ENCODE measurements at places on chromosomes 2 and 18. TPM values are rescaled to one million over a fixed set of nuclear protein-coding genes. Genes with fewer than 3 reads are reported as not detected.

AQP12A gene
- 5.0 TPM for polyA plus RNA-seq

GRCh38 chr2:237625777-237626176 is 1.6 kb upstream of the LRRFIP1 start:
- DNase-seq = no peak
- peaks cover 30% of the 10 kb centered on the region for H3K27me3 ChIP-seq
- H3K36me3 ChIP-seq = peaks cover under 1% of the 10 kb centered on the region

TNFRSF11A gene
- polyA plus RNA-seq = 21.7 TPM

DNA sequence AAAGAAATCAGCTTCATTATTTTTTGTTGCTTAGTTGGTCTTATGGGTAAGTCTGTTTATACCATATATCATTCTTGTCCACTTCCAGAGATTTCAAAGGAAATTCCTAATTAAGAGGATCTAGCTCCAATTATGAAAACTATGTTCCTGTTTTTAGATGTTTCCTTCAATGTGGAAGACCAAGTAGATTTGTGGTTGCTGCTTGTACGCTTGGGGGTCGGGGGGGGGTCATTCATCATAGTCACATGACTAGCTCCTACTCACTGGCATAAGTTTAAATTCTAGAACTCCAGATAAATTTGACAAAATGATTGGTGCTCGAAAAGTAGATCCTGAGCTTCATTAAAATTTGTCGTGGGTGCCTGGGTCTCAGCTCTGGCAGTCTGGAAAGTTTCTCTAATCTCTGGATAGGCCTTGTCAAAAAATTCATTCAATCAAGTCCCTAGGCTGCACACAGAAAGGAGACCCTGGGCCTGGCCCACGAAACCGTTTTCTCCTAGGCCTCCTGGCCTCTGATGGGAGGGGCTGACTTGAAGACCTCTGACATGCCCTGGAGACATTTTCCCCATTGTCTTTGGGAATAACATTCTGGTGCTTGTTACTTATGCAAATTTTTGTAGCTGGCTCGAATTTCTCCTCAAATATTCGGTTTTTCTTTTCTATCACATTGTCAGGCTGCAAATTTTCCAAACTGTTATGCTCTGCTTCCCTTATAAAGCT is 62.5 kb downstream of the MEP1B start:
- DNase-seq = no peak
- no peak overlapping the region for H3K27ac ChIP-seq
- H3K27me3 ChIP-seq = no peaks in the 10 kb centered on the region
- H3K4me3 ChIP-seq = no peak overlapping the region

DNA sequence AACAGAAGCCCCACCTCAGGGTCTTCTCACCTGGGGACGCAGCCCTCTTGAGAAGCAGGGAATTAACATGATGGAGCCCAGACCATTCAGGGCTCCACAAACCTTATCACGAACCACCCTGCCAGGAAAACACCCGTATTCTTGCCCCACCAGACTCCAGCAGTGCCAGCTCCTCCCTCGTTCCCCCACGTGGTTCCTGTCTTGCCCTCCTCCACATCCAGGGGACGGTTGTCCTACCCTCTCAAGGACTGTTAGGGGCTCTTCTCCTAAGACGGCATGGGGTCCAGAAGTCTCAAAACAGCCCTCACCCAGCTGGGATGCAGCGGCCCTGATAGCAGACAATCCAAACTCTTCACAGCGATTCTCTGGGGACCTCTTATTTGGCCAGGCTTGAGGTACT is 372.2 kb upstream of the HS6ST1 start:
- H3K27ac ChIP-seq = no peak overlapping the region
- DNase-seq = no peak
- H3K27me3 ChIP-seq = peaks cover 4% of the 10 kb centered on the region

PJVK gene
- polyA plus RNA-seq = 6.5 TPM

Data from large intestine (tissue), 12 donors.